Spinal cord (tissue), 10 donors: ENCODE measurements at places on chromosomes 1 and 21.
A peak's percentile ranks its signal among the peaks of the same experiment; 100 is the strongest.

- peak overlapping the region; percentile 86 for H3K27ac ChIP-seq
- H3K36me3 ChIP-seq: no peaks in the 10 kb centered on the region
- DNase-seq: no peak
These were observed 2.5 kb upstream of the TRAPPC3 start for GRCh38 chr1:36151845-36152203.

DNA sequence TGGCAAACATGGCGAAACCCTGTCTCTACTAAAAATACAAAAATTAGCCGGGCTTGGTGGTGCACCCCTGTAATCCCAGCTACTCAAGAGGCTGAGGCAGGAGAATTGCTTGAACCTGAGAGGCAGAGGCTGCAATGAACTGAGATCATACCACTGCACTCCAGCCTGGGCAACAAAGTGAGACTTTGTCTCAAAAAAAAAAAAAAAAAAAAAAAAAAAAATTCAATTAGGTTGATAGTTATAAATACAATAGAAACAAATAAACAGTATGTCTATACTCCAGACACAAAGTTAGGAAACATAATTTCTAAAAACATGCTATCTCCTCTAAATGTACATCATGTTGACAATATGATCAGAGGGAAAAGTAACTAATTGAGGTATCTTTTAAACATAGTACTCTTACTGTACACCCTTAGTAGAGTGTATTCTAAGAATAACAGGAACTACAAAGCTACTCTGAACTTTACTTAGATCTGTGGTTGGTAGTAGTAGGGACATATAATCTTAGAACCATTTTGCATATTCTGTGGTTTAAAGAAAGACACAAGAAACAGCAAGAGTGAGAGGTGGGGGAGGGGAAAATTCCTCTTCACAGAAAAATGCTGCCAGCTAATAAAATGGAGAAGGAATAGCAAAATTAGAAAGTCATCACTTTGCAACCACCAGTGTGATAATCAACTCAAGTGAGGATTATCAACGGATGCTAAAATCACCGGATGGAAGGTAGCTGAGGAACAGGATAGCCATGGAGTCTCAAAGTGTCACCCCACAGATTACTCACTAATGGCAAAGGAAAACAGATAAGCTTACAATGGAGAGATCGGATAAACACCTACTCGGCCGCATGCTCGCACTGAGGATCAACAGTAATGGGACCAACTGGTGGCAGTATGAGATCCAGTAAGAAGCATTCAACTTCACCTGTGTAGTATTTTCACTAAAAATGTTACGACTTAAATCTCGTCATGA is 35.0 kb downstream of the MTOR start:
- no peak overlapping the region for H3K4me3 ChIP-seq
- H3K36me3 ChIP-seq: peaks cover 55% of the 10 kb centered on the region
- H3K27me3 ChIP-seq: no peaks in the 10 kb centered on the region
- no peak overlapping the region for H3K27ac ChIP-seq
- DNase-seq: no peak

- H3K27me3 ChIP-seq: no peaks in the 10 kb centered on the region
- H3K4me3 ChIP-seq: peak overlapping the region; percentile 2
- no peaks in the 10 kb centered on the region for H3K36me3 ChIP-seq
- no peak for DNase-seq
These were observed 49.8 kb downstream of the KCNT2 start for GRCh38 chr1:196558411-196558810.

DNA sequence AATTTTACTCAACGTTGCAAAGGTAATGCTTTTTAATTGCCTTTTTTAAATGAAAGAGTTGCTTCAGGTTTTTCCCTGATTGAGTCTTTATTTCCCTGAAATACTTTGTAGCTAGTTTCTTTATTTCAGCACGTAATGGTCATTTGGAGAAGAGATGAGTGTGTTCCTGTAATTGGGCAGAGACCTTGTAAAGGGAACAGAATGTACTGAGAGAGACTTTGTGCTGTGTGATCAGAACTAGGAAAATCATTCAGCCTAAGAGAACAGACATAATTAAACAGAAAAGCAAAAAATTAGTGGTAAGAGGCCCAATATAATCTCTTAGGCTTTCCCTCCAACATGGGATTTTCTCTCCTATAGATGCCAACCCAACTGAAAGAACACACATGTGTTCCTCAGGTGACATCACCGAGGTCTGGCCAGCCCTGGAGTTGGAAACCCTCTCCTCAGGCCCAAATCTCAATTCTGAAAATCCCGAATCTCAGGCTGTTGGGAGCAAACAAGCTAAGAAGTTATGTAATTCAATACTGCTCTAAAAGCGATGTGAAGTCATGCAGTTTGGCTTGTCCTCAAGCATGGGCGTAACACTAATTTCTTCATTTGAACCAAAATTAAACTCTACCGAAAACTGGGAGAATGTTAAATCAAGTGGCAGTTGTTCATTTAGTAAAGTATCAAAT is 102.0 kb downstream of the TGFB2 start:
- H3K27ac ChIP-seq: no peak overlapping the region
- H3K27me3 ChIP-seq: no peaks in the 10 kb centered on the region
- no peaks in the 10 kb centered on the region for H3K4me1 ChIP-seq
- no peaks in the 10 kb centered on the region for H3K36me3 ChIP-seq
- H3K4me3 ChIP-seq: no peak overlapping the region

DNA sequence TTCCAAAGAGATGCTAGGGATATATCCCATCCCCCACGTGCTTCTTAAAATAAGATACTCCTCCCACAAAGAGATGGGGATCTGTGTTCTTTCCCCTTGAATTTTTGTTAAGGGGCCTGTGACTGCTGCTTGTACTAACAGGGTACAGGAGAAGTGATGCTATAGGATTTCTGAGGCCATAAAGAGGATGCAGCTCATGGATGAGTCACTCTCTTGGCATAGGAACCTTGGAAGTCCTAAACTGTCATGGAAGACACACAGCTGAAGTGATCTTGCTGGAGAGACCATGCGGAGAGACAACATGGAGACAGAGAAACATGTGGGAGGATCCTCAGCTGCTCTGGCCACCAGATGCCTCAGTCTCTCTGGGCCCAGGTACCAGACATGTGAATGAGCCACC is 157.2 kb downstream of the S1PR1 start:
- no peaks in the 10 kb centered on the region for H3K36me3 ChIP-seq
- no peak overlapping the region for H3K27ac ChIP-seq
- no peaks in the 10 kb centered on the region for H3K4me1 ChIP-seq
- no peak for DNase-seq
- H3K27me3 ChIP-seq: no peaks in the 10 kb centered on the region

DNA sequence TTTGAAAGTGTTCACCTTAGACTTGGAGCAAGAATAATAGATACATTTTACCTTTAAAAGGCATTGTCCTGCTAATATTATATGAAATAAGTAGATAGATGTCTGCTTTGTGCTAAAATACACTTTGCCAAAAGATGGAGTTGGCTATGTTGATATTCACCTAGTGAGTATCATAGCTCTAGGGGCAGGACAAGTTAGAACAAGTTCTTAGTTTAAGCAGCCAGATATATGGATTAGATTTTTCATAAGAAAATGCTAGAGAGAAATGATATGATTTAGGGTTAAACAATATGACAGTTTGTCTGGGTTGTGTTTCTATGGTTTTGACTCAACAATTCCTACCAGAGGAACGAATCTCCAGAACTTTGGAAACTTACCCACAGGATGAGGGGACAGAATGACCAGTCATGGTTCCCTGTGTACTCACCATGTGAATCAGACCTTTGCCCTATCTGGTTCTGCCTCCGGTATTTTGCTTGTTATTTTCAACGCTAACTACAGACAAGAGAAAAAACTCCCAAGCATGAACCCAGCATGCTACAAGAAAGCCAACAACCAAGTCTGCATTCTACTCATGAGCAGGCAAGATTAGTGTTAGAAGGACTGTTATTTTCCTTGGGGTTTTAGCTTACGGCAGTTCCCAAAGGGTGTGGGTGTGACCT is 1.7 kb downstream of the F5 start:
- peaks cover 9% of the 10 kb centered on the region for H3K4me1 ChIP-seq
- no peak for DNase-seq
- no peak overlapping the region for H3K4me3 ChIP-seq
- H3K36me3 ChIP-seq: no peaks in the 10 kb centered on the region

DNA sequence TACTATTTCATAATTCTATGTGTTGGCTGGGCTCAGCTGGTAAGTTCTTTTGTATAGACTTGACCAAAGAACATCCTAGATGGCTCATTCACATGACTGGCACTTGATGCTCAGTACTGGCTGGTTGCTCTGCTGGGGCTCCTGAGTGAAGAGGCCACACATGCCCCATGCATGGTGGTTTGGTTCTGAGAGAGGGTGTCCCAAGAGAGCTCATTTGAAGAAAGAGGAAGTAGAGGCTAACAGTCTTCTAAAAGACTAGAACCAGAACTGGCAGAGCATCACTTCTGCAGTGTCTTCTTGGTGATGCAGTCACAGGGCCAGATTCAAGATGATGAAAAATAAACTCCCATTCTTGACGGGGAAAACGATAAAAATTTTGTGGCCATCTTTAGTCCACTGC is 5.2 kb upstream of the BACH1 start:
- H3K27me3 ChIP-seq: no peaks in the 10 kb centered on the region
- no peak overlapping the region for H3K4me3 ChIP-seq
- H3K4me1 ChIP-seq: peaks cover 8% of the 10 kb centered on the region
- no peak overlapping the region for H3K27ac ChIP-seq
- no peak for DNase-seq
- H3K36me3 ChIP-seq: no peaks in the 10 kb centered on the region

- H3K27me3 ChIP-seq: no peaks in the 10 kb centered on the region
- no peaks in the 10 kb centered on the region for H3K4me1 ChIP-seq
- H3K27ac ChIP-seq: no peak overlapping the region
- H3K36me3 ChIP-seq: peaks cover 1% of the 10 kb centered on the region
- no peak for DNase-seq
- H3K4me3 ChIP-seq: no peak overlapping the region
These were observed 24.3 kb downstream of the ZBTB21 start for GRCh38 chr21:41985662-41986416.

GRCh38 chr1:47532921-47533792 is 95.3 kb downstream of the FOXD2 start:
- H3K4me3 ChIP-seq: peak overlapping the region; percentile 45
- peaks cover 18% of the 10 kb centered on the region for H3K4me1 ChIP-seq
- no peaks in the 10 kb centered on the region for H3K36me3 ChIP-seq
- H3K27ac ChIP-seq: peak overlapping the region; percentile 72
- H3K27me3 ChIP-seq: peaks cover 5% of the 10 kb centered on the region
